Lower leg skin (tissue), 4 donors: ENCODE measurements at places on chromosomes 12 and 14. TPM values are rescaled to one million over a fixed set of nuclear protein-coding genes. Genes with fewer than 3 reads are reported as not detected.

The HOXC9 gene
- total RNA-seq, result 11.5 TPM

- no peak for DNase-seq
Measured at GRCh38 chr12:8077207-8077606, 4.9 kb upstream of the NECAP1 start.

DNA sequence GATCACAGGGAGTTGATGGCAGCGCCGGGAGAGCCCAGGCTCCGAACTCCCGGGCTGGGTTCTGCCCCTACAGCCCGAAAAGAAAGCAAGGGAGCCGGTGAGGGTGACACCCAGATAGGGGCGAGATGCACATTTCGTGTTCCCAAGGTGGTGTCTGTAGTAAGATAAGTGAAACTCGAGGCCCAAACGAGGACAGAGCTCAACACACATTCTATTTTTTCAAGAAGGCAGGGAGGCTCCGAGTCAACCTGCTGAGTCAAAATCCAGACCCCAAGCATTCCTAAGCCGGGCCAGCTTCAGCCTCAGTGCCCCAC, 24.2 kb upstream of the YY1 start:
- no peak for DNase-seq

- no peak for DNase-seq
Measured at GRCh38 chr14:55650992-55651391, 71.0 kb downstream of the KTN1 start.

- DNase-seq, result no peak
Measured at GRCh38 chr14:58765418-58765831, 127.7 kb downstream of the DACT1 start.

GRCh38 chr12:95143621-95144205, 70.3 kb upstream of the NR2C1 start:
- DNase-seq, result no peak

DNA sequence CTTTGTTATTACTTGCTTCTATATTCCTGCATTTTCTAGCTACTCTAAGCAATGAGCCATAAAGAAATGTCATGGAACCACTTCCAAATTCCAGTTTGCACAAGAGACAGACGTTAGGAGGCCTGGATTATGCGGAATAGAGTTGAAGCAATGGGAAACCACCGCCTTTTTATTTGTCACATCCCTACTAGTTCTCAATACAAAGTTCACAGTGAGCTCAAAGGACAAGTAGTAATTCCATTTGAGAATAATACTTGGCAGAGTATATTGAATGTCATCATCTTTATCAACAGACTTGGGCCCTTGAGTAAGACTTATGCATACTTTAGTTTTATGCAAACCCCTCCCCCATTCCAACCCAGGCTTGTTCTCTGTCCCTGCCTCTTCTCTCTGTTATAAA, 3.7 kb upstream of the SLC15A5 start:
- no peak for DNase-seq

- no peak for DNase-seq
Measured at GRCh38 chr12:95975491-95975890, 20.7 kb downstream of the HAL start.

- DNase-seq, result no peak
Measured at GRCh38 chr12:114733919-114734318, 49.9 kb upstream of the TBX3 start.

DNA sequence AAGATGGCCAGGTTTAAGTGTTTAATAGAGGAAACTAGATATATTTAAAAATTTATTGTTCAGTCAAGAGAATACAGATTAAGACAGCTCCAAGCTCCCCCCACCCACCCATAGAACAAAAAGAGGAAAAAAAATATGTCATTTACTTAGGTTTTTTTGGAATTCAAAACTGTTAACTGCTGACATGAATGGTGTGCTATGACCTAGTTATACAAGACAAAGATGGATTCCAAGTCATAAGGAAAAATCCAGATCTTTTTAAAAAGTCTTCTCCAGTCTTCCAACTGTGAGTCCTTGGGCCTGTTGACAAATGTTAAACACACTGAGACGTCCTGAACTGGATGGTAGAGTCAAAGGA, 1.3 kb upstream of the SETD1B start:
- DNase-seq, result no peak

The NPC2 gene
- total RNA-seq, result 483 TPM

The PLEKHH1 gene
- total RNA-seq, result 10.5 TPM

The BLOC1S1 gene
- total RNA-seq, result 167 TPM

DNA sequence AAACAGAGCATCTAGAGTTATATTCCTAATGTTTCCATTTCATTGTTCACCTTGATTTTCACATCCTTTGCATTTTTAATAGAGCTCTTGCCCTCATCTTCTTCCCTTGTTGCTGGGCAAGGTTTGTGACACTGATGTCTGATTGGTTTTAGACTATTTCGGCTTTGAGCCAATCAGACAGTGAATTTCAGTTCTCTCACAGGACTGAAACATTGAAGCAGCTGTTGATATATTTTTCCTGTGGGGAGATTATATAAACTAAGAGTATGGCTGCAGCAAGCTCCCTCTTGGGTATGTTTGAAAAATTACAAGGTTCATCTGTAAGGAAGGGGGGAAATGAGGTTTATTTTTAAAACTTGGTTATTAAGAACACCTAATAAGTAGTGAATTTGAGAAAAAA, 51.2 kb downstream of the ATF7IP start:
- no peak for DNase-seq

The POTEG gene
- total RNA-seq, result 0.23 TPM

DNA sequence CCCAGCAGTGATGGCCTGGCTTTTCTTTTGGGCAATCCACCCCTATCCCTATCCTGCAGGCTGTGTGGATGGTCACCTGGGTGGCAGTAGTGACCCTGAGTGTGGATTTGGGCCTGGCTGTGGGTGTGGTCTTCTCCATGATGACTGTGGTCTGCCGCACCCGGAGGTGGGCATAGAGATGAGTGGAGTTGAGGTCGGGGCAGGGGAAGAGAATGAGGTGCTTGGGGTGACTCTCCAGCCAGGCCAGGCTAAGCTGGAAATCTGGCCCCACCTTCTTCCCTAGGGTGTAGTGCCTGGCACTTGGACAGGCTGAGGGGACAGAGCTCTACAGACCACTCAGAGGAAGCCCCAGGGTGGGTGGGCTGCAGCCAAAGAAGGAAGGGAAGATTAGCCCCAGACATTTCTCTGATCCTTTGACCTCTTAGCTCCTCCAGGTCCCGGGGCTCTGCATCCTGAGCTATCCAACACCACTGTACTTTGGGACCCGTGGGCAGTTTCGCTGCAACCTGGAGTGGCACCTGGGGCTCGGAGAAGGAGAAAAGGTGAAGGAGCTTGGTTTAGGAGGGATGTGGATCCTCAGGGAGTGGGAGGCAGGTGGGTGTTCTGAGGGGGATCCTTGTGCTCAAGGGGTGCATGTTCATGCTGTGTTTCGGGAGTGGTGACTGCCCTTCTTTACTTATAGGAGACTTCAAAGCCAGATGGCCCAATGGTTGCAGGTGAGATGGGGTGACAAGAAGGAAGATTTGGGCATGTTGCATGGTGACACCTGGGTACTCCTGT, 8.4 kb downstream of the B4GALNT1 start:
- DNase-seq, result peak; percentile 81

GRCh38 chr12:76859611-76860010, 19.2 kb downstream of the CSRP2 start:
- no peak for DNase-seq

DNA sequence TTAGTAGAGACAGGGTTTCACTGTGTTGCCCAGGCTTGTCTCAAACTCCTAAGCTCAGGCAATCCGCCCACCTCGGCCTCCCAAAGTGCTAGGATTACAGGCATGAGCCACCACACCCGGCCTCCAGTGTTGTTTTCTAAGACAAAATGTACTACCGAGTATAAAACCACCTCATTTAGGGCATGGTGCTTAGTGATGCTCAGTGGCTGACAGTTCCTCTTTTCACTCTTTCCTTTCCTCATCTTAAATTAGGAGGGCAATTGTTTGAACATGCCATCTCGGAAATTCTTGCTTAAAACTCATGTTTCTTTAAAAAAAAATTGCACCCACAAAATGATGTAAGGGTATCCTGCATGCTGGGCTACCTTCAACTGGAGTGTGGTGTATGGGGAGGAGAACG, 89.0 kb downstream of the RFX4 start:
- no peak for DNase-seq

DNA sequence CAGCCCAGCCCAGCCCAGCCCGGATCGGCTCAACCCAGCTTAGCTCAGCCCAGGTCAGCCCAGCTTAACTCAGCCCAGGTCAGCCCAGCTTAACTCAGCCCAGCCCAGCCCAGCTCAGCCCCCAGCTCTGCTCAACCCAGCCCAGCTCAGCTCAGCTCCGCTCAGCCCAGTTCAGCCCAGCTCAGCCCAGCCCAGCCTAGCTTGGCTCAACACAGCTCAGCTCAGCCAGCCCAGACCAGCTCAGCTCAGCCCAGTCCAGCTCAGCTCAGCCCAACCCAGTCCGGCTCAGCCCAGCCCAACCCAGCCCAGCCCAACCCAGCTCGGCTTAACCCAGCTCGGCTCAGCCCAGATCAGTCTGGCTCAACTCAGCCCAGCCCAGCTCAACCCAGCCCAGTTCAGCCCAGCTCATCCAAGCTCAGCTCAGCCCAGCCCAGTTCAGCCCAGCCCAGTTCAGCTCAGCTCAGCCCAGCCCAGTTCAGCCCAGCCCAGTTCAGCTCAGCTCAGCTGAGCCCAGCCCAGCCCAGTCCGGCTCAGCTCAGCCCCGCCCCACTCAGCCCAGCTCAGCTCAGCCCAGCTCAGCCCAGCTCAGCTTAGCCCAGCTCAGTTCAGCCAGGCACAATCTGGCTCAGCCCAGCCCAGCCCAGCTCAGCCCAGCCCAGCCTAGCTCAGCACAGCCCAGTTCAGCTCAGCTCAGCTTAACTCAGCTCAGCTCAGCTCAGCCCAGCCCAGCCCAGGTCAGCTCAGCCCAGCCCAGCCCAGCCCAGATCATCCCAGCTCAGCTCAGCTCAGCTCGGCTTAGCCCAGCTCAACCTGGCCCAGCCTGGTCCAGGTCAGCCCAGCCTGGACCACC, 331.7 kb downstream of the TMEM121 start:
- DNase-seq, result no peak

The INSM2 gene
- total RNA-seq, result not detected

GRCh38 chr14:100409651-100410050, 86.5 kb downstream of the SLC25A47 start:
- DNase-seq, result no peak

DNA sequence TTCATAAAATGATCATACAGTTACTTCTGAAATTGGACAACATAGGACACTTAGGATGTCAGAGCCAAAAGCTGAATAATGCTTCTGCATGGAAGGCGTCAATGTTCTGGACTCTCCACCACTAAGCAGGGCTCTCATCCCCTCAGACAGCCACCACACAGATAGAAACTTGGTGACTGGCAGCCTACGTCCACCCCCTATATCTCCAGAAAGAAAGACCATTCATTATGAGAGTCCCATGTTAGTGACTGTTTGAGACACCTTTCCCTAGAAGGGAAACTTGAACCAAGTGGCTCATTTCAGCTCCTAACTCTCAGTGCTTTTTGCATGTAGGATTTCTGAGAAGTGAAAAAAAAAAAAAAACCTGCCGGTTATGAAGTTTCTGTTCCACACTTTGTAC, 251.0 kb upstream of the FKBP4 start:
- no peak for DNase-seq

The PPP1R36 gene
- total RNA-seq, result 1.7 TPM

- no peak for DNase-seq
Measured at GRCh38 chr12:53443955-53444354, 2.4 kb downstream of the PRR13 start.

The ANKRD33 gene
- not detected for total RNA-seq

- no peak for DNase-seq
Measured at GRCh38 chr14:70254476-70254961, 65.8 kb upstream of the SLC8A3 start.

The TMEM233 gene
- total RNA-seq, result 0.06 TPM

DNA sequence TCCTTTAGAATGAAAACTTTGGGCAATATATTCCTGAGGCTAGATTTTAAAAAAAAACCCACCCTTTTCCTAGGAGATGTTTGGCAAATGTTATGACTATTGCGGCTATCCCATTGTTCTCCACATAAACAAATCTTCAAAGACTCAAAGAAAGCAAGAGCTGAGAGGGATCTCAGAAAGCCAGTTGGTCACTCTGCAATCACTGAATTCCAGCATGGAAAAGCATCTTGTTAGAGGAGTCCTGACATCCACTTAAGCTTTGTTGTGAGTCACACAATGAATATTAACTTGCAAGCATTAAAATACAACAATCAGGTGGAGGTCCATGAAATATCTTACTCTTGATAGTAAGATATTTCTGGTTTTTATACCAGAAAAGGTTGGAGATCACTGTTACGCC, 11.0 kb upstream of the PTPRB start:
- no peak for DNase-seq

- DNase-seq, result peak; percentile 34
Measured at GRCh38 chr12:11652351-11653040, 3.0 kb downstream of the ETV6 start.

- no peak for DNase-seq
Measured at GRCh38 chr14:104478656-104479055, 100.9 kb upstream of the C14orf180 start.

DNA sequence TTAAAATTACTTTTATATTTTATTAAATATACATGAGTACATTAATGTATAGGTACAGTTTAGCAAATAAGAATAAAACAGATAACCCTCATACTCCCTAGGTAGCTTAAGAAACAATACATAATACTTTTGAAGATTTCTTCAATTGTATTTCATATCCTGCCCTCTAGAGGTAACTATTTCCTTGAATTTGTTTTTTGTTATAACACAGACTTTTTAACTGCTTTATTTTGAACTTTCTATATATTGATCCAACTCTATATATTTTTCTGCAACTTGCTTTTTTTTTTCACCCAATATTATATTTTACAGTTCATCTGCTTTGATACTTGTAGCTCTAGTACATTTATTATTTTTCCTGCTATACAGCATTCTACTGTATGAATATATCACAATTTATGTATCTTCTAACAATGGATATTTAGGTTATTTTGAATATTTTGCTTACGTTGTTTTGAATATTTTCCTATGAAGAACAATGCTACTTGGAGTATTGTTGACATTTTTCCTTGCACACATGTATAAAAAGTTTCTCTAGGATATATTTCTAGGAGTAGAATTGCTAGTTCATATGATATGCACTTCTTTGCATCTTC, 72.8 kb upstream of the ABCD2 start:
- DNase-seq, result no peak

GRCh38 chr12:110577864-110578693, 5.0 kb downstream of the PPTC7 start:
- DNase-seq, result no peak

The PTPN21 gene
- 39.5 TPM for total RNA-seq

DNA sequence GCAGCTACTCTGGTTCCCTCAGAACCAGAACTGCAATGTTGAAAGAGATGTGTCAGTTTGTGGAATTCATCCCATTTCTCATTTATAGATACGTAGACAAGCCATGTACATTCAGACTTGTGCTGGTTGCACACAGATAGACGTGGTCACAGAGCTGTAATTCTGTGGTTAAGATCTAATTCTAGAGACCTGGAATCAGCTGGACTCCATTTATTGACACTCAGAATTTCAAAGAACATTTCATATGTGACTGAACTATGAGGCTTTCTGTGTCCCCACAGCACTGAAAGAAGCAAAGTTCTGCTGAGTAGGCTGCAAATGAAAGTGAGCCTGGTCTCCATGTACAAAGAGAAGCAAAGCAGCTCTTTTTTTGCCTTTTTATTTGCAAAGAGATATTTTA, 220.2 kb upstream of the NAV3 start:
- no peak for DNase-seq

The C2CD5 gene
- total RNA-seq, result 22.6 TPM

GRCh38 chr14:21346532-21347135, 37.2 kb downstream of the SUPT16H start:
- no peak for DNase-seq

The PAPLN gene
- 11.2 TPM for total RNA-seq
